ENCODE measurements at places on chromosomes 16 and 17.

- DNase-seq, result no peak
Measured at GRCh38 chr17:8053600-8053999, 14.7 kb downstream of the ALOX15B start.

- no peak for DNase-seq
Measured at GRCh38 chr17:77146246-77146632, 5.5 kb downstream of the SEC14L1 start.

GRCh38 chr17:34399725-34400124 lies 36.7 kb upstream of the CCL1 start:
- DNase-seq, result no peak

- no peak for DNase-seq
Measured at GRCh38 chr16:27977966-27978365, 85.5 kb downstream of the GSG1L start.

GRCh38 chr16:68422396-68422960 lies 25.8 kb downstream of the SMPD3 start:
- no peak for DNase-seq

DNA sequence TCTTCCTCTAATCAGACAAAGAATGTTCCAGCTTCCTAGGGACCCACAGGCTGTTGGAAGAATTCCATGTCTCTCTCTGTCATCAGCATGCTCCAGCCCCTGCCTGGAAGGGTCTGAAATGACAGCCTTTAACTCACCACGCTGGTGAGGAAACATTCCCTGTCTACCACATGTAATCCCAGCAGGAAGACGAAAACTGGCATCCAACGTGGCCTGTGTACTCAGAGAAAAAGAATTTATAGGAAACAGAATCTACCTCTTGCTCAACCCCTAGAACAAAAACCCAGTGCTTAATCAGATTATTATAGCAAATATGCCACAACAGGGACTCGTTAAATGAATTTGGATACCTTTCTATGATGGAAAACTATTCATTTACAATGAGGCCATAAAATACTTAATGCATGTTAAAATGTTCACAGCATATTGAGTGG lies 147.3 kb upstream of the FOXF1 start:
- no peak for DNase-seq

- DNase-seq, result no peak
Measured at GRCh38 chr16:31874366-31875111, 932 bp downstream of the ZNF267 start.

- no peak for DNase-seq
Measured at GRCh38 chr17:8420041-8420934, 15.4 kb upstream of the NDEL1 start.

GRCh38 chr16:84062734-84063640 lies 20.4 kb upstream of the SLC38A8 start:
- DNase-seq, result peak; percentile 62

DNA sequence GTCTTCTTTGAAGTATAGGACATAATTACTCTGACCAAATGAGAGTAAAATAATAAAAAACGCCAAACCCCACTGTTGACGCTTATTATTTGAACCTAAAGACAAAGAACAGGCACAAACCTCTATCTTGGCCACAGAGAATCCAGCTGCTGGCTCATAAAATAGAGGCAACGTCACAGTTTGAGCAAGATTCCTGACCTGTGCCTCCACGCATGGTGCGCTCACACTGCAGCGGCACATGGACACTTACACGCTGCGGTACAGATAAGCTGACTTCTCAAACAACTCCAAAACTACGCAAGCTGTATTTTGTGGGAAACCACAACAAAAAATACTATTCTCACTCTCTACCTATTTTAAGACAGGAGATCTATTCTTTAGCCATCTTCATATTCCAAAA lies 38.8 kb upstream of the TRAP1 start:
- DNase-seq, result no peak

DNA sequence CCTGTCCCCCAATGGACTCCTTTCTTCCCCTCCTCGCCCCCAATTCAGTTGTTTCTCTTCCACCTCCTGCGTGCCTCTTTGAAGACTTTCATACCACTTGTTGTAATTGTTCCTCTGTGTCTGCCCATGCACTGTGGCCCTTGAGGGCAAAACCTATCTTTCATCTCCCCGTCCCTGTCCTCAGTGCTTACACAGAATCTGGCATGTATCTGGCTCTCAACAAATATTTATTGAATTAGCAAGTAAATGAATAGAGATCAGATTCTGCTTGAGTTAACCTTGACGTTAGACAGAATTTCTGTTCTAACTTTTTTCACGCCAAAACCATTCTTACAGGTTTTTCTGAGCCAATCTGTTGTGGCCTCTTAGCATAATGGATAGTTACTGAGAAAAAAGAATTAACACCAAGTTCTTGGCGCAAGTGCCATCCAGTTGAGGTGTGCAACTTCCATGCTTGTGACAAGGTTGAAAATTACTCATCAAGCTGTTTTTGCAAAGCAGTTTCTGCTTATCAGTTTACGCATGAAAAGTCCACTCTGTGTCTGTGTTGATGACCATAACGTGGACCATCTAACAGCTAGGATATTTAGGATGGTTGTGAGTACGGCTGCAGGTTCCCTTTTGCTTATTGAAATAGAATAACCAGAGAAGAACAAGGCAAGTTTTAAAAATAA lies 215.1 kb downstream of the PRKCA start:
- no peak for DNase-seq

GRCh38 chr16:75065149-75065505 lies 51.5 kb downstream of the LDHD start:
- DNase-seq, result no peak

GRCh38 chr17:14015271-14015670 lies 54.0 kb upstream of the COX10 start:
- DNase-seq, result no peak

DNA sequence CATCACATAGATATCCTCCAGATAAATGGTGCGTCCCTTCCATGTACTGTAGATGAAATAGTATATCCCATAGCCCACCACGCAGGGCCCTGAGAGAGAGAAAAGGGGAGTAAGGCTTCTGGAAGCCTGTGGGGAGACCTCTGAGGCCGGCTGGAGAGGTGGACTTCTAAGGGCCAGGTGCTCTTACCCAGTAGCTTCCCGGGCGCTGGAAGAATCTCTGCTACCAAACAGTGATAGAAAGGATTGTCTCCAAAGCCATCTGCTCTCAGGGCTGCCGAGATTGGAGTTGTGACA lies 718 bp downstream of the SAT2 start:
- no peak for DNase-seq

DNA sequence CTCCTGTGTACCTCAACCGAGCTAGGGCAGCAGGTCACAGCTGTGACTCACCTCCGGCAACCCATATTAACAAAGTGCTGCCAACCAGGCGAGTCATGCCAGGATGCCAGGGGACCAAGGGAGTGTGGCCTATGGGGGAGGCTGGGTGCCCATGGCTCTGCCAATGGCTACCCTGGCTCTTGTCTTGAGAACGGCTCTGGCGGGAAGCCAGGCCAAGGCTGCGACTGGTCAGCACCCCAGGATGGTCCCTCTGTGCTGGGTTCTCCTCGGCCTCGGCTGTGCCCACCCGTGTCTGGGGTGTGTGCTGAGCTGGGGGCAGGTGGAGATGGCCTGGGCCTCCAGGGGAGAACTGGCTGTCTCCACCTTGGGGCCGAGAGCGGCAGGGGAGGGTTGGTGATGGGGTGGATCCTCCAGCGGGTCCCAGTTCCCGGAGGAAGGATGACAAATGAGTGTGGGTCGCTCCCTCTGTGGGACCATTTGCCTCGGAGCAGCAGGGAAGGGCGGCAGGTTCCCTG lies 75.8 kb downstream of the MRC2 start:
- no peak for DNase-seq

GRCh38 chr16:59238246-59238645 lies 504.1 kb upstream of the GOT2 start:
- DNase-seq, result no peak

- DNase-seq, result no peak
Measured at GRCh38 chr16:79564671-79565107, 35.8 kb downstream of the MAF start.

DNA sequence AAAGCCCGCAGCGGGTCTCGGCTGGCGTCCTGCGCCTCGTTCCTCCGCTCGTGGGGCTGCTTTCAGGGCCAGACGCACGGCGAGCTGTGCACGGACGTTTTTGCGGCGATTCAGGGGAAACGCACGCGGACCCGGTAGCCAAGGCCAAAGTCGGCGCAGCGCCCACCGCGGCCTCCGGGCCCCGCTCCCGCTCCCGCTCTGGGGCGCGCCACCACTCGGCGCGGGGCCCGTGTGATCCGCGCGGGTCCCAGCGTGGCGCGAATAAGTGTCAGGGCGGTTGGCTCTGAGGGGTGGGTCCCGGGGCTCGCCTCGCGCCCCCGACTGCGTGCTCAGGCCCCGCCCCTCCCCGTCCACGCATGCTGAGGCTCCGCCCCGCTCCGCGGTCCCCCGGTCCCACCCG lies 694 bp upstream of the TBCD start:
- no peak for DNase-seq

GRCh38 chr16:72829846-72830775 lies 217.8 kb downstream of the ZFHX3 start:
- no peak for DNase-seq

DNA sequence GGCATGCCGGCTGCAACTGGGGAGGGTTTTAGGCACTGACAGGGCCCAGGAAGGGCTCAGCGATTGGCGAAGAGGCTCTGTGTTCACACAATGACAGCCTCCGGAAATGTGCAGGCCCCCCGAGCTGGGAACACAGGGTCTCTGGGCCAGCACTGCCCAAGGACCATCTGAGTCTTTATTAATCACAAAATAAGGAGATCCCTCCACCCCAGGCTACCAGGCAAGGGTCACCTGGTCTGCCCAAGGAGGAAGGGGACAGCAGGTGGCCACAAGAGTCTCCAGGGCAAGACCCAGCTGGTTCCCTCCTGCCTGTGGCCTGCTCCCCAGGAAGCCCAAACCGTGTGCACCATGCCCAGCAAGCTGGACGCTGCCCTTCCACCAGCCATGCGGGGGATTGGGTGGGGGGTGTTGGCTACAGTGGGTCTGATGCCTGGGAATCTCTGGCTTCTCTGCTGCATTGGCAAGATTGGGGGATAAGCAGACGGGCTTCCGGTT lies 52.1 kb upstream of the TNRC6C start:
- no peak for DNase-seq

- no peak for DNase-seq
Measured at GRCh38 chr17:39979016-39979670, 1.5 kb upstream of the PSMD3 start.

DNA sequence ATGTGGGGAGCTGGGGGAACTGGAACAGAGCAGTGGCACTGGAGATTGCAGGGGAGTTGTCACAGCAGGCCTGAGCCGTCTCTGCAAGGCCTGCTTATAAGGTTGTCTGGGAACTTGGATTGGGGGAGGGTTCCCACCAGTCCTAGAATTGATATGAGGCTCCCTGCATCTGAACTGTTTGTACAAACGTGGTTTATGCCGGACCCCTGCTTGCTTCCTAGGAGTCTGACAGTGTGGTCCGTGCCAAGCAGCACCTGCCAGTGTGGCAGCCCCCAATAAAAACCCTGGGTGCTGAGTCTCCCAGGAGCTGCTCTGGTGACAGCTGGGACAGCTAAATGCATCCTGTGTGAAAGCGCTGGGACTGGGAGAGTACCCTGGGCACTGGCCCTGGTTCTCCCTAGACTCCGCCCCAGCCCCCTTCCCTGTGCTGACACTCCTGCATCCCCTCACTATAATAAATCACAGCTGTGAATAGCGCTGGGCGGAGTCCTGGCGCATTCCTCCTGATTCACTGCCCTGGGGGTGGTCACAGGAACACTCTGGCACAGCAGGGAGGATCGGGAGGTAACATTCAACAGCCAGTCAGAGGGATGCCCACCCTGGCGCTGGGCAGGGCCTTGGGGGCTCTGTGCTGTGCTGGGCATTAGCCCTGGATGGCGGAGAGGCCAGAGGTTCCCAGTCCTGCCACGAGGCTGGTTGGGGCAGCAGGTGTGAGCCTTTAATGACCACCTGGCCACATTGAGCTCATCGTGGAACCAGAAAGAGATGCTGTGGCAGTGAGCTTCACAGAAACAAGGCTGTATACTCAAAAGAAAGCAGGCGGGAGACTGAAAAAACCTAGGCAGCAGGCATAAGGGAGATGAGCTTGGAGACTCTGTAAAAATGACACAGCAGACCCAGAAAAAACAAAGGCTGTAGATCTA lies 45.6 kb downstream of the RMI2 start:
- peak; percentile 26 for DNase-seq

- DNase-seq, result no peak
Measured at GRCh38 chr16:31429314-31429713, 1.2 kb upstream of the COX6A2 start.

- no peak for DNase-seq
Measured at GRCh38 chr16:52869243-52869642, 183.5 kb downstream of the CHD9NB start.

DNA sequence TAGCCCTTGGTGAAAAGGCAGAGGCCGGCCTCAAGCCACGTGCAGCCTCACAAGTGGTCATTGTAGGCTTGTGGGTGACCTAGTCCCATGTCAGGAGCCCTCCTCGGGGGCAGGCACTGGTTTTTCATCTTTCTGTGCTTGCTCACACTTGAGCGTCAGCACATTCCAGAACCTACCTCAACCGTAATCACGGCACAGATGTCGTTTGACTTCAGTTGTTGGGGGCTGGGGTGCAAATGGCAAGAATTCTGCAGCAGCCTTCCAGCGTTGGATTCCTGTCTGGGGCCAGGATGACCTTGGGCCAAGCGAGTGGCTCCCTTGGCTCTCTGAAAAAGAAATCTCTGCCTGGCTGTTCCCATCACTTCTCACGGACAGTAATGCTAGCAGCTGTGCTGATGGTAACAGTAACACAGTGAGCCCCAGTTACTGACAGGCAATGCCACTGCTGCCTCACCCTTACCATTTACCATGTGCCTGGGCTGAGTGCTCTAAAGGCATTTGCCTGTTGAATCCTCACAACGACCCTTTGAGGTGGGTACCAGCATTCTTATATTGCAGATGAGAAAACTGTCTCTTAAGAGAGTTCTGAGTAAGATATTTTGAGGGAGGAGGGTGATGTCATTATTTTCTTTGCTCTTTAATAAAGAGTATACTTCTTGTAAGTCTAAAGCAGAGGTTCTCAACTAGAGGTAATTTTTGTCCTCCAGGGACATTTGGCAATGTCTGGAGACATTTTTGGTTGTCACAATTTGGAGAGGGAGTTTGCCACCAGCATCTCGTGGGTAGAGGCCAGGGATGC lies 46.5 kb downstream of the KSR1 start:
- DNase-seq, result no peak

- DNase-seq, result no peak
Measured at GRCh38 chr16:1561266-1561665, 27.8 kb downstream of the TMEM204 start.

GRCh38 chr17:75589012-75589918 lies 1.7 kb downstream of the MYO15B start:
- DNase-seq, result peak; percentile 100

GRCh38 chr17:29046473-29046839 lies 3.5 kb downstream of the PIPOX start:
- no peak for DNase-seq

- DNase-seq, result no peak
Measured at GRCh38 chr17:39224778-39225307, 902 bp downstream of the STAC2 start.

DNA sequence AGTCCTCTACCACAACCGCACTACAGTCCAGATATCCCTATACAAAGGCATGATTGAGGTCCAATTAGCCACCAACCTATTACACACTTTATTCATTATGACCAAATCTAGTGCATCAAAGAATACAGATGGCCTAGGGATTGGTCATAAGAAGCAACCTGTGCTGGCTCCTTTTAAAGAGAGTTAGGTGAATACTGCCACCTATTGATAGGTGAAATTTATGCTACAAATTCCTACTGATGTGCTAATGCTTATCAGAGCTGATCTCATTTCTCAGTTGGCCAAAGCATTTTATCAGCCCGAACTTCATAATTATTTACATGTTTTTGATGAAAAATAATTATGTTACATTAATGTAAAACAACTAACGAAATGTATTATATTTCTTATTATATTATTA lies 166.3 kb downstream of the ANKFN1 start:
- DNase-seq, result peak; percentile 5

- DNase-seq, result no peak
Measured at GRCh38 chr17:13953841-13954240, 115.5 kb upstream of the COX10 start.
